ENCODE measurements at places on chromosomes 3 and 15. TPM values are rescaled to one million over a fixed set of nuclear protein-coding genes. Genes with fewer than 3 reads are reported as not detected.

ZNF662 gene
- 22.7 TPM for total RNA-seq

- no peak for DNase-seq
Measured at GRCh38 chr15:62369454-62369853, 204.4 kb upstream of the C2CD4B start.

SLC22A13 gene
- not detected for total RNA-seq

GRCh38 chr15:58748852-58749531 lies 515 bp downstream of the ADAM10 start:
- peak; percentile 68 for DNase-seq

DNA sequence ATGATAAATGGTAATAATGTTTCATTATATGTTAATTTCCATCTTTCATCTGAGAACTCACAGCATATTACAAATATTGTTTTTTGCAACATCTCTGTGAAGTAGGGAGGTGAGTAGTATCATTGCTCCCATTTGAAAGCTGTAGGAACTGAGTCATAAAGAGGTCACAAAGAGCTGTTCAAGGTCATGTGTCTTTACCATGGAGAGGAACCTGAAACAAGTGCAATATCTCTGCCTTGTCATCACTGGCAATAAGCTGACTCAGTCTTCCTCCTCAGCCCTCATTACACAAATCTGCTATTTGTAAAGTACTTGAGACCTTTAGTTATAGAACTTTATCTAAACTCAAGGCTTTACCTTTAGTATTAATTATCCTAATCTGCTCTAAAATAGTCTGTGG lies 4.4 kb upstream of the ATP13A4 start:
- no peak for DNase-seq

- peak; percentile 96 for DNase-seq
Measured at GRCh38 chr3:86990734-86991481, at the start of gene VGLL3. Gene VGLL3 (minus strand): TSS chr3:86991149. CDS start chr3:86990743, 406 bp downstream.

FAM98B gene
- 30.3 TPM for total RNA-seq

DNA sequence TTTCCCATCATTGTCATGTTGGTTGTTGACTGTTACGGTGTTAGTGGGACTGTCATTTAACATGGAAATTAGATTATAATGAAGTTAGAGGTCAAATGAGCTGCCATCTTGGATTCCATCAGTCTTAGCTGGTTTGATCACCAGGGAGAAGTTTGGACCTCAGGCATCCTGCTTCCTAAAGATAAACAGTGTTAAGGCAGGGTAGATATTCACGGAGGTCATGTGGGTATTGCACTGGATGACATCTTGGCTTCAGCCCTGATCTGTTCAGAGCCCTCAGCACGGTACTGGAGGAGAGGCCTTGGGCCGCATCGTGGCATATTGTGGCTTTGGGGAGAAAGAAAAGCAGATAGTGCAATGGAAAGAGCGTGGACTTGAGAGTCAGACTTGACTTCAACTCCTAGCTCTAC lies 11.1 kb upstream of the MUC20 start:
- DNase-seq: no peak

KLHL40 gene
- total RNA-seq: not detected

- peak; percentile 89 for DNase-seq
Measured at GRCh38 chr3:149589332-149589731, 68.5 kb downstream of the WWTR1 start.

CHL1 gene
- total RNA-seq: 11.5 TPM

SCAANT1 gene
- not detected for total RNA-seq

- peak; percentile 46 for DNase-seq
Measured at GRCh38 chr3:94115482-94115881, 52.6 kb downstream of the NSUN3 start.

GOLGA6L2 gene
- not detected for total RNA-seq

GRCh38 chr3:60746695-60747416 lies 504.4 kb downstream of the FHIT start:
- no peak for DNase-seq

TTLL13 gene
- total RNA-seq: 0.34 TPM

GRCh38 chr15:66224946-66225345 lies 28.6 kb downstream of the MEGF11 start:
- DNase-seq: no peak

DNA sequence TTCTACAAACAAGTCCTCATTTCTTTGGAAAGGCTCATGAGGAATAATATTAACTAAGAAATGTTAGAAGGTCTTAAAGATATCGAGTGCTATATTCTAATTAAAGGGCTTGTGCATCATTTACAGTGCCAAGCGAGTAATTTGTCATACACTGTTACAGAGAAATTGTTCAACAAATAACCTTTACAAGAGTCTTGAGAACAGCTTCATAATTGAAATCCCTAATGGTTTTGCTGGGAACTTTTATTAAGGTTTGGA lies 209.5 kb downstream of the MECOM start:
- no peak for DNase-seq

DNA sequence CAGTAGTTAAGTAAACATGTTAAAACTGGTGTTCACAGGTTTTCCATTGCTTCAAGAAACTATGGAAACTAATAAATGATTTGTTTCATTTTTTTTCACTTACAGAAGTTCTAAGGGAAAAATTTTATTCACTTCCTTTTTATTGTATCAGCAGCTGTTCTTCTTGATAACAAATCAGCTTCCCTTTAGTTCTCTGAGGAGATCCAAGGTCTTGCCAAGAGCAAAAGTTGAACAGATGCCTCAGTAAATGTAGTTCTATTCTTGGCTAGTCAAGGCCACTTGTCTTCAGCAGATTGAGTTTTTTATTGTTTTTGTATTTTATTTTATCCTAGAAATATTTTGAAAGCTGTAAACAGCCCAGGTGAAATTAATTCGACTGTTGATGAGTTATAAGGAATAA lies 41.8 kb downstream of the KCNH8 start:
- no peak for DNase-seq

TFG gene
- 70.3 TPM for total RNA-seq

TF gene
- total RNA-seq: 30.2 TPM

GRCh38 chr3:57758686-57759085 lies 2.6 kb downstream of the SLMAP start:
- peak; percentile 12 for DNase-seq

GRK7 gene
- 0.06 TPM for total RNA-seq

GRCh38 chr3:19886404-19886803 lies 47.6 kb downstream of the EFHB start:
- no peak for DNase-seq

GRCh38 chr3:191721990-191722389 lies 261.0 kb downstream of the PYDC2 start:
- DNase-seq: peak; percentile 82

OCA2 gene
- 23.0 TPM for total RNA-seq

All from lung (tissue), 17 donors.